ENCODE measurements at places on chromosomes 6 and 20.

DNA sequence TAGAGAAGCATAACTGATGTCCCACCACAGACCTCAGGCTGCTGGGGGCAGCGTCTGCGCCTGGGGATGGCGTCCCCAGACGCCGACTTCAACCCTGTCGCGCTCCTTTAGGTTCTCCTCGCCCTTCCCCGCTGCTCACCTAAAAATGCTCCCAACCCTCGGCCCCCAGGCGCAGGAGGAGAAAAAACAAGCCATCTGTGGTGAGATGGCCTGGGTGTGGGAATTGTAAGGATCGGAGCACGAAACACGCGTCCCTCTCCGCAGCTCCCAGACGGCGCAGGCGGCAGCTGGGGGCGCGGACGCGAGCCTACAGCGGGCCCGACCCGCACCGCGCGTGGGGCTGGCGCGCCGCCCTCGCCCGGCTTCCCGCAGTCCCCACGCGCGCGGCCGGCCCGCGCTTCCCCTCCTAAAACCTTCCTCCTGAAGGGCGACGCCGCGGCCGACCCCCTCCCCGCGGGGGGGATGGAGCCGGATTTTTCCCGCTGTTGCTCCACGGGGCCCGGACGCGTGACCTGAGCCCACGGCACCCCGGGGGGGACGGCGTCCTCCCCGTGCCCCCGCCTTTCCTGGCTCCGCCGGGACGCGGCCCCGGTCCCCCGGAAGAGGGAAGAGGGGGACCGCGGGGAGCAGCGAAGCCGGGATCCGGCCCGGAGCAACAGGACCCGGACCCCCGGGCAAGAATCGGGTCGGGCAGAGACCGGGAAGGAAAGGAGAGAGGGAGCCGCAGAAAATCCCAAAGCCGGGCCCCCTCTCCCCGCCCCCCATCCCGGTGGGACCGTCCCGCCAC is 611 bp downstream of the EPB41L2 start:
- peak; percentile 14 for DNase-seq

GRCh38 chr20:56348746-56349145 is 10.0 kb upstream of the FAM210B start:
- no peak for DNase-seq

- no peak for DNase-seq
Measured at GRCh38 chr6:21000331-21000801, 466.1 kb downstream of the CDKAL1 start.

GRCh38 chr6:71349976-71350615 is 61.5 kb downstream of the OGFRL1 start:
- DNase-seq: no peak

DNA sequence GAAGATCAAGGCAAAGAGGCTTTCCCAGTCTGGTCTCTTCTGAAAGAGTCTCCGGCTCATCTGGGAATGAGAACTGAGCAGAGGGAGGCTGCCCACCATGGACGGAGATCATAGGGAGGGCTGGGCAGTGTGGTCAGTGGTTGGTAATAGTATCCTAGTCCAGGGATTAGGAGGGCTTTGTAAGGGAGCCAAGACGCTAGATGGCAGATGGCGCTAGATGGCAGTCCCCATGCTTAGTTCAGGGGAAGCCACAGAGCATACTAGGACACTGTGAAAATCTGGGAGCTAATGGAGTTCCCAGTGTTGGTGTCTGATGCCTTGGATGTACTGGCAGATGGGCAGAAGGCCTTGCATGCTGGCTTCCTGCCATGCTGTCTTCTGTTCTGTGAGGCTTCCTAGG is 21.7 kb upstream of the DAAM2 start:
- no peak for DNase-seq

- DNase-seq: no peak
Measured at GRCh38 chr6:43990627-43991619, 136.3 kb downstream of the MRPL14 start.

DNA sequence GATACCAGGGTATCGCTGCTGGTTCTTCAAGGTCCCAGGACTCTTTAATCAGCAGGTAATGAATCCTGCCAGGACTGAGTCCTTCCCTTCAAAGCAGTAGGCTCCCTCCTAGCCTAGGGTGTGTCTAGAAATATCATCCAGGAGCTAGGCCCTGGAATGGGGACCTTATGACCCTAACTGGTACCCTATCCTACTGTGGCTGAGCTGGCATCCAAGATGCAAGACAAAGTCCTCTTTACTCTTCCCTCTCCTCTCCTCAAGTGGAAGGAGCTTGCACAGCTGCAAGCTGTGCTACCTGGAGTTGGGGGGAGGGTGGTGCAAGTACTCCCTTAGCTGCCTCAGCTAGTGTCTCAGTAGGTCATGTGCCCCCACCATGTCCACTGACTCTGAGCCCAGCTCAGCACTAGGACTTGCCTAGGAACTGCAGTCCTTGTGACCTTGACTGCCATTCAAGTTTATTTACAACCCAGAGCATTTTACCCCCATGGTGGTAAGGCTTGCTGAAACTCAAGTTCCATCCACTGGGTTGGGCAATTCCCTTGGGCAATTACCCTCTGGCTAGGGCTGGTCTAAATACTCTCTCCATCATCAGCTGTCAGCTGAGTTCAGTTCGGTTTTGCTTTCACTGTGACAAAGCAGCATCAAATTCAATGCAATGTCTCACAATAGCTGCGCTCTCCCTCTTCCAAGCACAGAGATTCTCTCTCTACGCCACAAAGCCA is 48.4 kb upstream of the TOP1 start:
- DNase-seq: no peak

- no peak for DNase-seq
Measured at GRCh38 chr20:36644032-36644705, 1.8 kb downstream of the SLA2 start.

DNA sequence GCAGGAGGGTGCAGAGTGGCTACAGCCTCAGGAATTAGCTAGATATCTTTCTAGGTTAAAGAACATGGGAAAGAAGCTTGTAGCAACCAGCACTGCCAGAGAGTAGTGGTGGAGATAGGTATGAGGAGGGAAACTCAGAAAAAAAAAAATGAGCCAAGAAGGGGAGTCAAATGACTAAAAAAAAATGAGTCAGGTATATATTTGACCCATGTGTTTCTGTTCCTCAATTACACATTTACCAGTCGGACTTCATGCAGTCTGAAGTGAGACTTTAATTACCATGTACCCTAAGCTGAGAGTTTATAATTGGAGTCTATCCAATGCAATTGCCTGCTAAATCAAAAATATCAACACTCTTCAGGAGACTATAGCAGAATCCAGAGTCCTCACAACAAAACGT is 964.6 kb downstream of the HACE1 start:
- DNase-seq: no peak

DNA sequence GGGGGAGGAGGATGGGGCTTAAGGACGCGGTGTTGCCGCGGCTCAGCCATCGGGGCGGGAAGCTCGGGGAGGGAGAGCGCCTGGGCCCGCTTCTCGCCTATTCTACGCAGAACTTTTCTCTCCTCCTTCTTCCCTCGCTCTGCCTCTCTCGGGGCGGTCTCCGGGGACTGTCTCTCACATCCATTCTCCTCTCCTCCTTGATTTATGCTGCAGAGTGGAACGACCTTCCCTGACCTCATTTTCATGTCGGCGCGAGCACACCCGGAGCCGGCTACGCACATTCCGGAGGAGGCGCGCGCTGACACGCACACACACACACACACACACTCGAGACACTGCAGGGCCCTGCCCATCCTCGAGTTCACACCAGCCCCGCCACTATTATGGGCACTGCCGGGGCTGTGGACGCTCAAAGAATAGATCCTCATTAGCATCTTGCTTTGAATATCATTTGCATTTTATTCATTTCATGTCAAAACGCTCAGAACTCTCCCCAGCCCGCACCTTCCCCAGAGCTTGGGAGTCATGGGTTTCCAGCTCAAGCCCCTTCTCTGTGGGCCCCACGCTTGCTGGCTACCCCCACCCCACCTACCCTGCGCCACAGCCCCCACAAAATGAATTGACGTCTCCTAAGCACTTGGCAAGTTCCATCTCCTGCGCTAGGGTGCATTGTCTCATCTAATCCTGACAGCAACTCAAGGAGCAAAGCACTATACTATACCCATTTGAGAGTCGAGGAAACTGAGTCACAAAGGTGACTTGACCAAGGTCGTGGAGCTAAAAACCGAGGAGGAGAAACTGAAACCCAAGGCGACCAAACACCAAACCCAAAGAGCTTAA is 36.8 kb downstream of the NCR2 start:
- DNase-seq: no peak

GRCh38 chr20:40894237-40894630 is 134.4 kb upstream of the TOP1 start:
- no peak for DNase-seq

- DNase-seq: no peak
Measured at GRCh38 chr6:119717942-119718341, 368.4 kb upstream of the MAN1A1 start.
